Fibroblast of skin of right quadriceps (primary cell): ENCODE measurements at places on chromosomes 4 and X.

DNA sequence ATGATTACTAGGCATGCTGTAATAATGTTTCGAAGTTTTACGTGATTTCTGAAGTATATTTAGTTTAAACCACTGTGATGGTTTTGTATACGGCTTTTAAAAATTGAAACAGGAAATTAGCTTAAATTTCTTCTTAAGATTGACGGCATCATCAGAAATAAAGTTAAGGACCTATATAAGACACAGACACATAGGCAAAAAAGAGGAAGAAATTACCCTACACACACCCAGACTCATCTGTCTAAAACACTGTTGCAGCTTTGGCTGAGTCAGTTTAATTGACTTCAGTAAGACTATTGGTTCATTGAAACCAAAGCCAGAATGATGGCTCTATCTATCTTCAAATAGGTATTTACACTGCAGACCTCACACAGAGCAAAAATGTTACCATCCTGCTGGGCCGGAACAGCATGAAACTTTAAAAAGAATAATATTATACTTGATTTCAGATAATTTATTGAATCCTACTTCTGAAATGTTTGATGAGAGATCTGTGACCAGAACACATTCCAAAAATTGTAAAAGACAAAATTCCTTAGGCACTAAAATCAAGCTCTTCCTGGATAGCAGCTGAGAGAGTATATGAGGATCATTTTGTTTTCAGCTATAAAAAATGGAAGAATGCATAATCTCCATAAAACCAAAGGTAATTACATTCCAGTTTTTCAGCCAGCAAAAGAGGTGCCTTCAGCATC lies 4.5 kb downstream of the HHIP start:
- no peak for DNase-seq

GRCh38 chr4:37236165-37236564 lies 8.4 kb upstream of the NWD2 start:
- DNase-seq: no peak

DNA sequence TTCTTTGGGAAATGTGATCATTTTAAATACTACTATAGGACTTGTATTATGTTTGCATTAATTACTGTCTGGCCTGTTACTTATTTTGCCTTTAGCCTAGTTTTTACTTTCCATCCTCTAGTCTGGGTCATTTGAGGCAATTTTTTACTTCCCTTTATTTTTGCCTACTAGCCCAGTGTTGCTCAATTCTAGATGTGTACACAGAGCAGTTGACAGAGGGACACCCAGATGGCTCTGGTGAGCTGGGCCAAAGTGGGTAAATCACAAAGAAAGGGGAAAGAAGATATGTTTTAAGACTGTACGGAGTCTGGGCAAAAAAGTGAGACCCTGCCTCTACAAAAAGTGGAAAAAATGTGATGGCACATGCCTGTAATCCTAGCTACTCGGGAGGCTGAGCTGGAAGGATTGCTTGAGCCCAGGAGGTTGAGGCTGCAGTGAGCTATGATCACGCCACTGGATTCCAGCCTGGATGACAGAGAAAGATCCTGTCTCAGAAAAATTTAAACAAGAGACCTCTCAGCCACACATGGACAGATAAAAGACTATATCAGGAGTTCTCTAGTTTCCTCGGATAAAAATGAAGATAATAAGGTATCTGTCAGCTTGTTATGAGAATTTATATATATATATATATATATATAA lies 35.7 kb downstream of the APOO start:
- no peak for DNase-seq

- DNase-seq: peak; percentile 22
These were observed 62.8 kb downstream of the PPP3CA start for GRCh38 chr4:101284546-101284945.

DNA sequence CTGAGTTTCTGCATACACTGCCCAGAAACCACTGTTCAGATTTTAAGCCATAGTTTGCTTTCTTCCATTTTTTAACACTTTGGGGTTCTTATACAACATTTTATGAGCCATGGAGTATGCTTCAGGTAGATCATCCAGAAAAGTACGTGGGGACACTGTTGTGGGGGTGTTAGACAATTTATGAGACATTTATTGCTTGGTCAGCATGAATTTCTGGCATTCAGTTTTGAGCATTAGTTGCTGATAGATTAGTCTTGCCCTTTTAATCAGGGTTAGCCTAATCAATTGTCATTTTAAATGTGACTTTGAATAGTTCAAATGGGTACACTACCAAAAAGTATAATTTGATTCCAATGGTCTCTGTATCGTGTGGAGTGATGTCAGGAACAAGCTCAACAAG lies 434.9 kb downstream of the GPM6A start:
- DNase-seq: no peak

DNA sequence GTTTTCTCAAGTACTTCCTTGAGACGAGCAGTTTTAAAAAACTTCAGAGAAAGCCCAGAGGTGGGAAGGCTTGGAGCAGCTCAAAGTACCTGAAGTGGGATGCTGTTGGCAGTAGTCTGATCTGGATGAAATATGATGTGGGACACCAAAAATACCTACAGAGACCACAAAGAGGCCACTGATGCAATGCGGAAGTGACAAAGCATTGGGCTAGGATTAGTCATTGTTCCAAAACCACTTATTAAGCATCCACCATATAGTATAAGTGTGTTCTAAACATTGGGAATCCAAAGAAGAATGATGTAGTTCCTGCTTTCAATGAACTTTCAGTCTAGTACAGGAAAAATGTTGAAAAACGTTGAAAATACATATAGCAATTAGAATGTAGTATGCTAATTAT lies 386.1 kb upstream of the CNKSR2 start:
- DNase-seq: peak; percentile 61

DNA sequence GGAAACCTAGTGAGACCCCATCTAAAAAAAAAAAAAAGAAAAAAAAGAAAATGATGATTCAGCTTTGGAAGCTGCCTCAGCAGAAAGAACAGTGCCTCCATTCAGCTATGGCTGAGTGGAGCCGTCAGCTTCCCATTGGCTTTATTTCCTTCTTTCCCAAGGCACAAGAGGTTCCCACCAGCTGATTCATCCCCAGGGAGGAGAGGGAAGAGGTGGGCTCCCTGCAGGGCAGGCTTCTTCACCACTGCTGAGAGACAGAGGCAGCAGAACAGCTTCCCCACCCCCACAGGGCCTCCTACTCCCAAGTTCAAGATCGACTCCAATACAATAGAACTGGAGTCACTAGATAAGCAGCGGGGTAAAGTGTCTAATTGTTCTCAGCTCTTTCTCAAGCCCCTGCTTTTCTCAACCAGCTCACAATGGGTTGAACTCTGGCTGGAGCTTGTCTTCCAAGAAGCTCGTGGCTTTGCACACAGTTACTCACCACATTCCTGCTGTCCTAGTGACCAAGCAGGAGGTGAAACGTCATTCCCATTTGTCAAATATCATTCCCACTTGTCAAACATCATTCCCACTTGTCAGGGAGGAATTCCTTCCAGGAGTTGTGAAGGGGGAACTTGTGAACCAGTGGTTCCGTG lies 47.8 kb downstream of the FHDC1 start:
- DNase-seq: peak; percentile 64

DNA sequence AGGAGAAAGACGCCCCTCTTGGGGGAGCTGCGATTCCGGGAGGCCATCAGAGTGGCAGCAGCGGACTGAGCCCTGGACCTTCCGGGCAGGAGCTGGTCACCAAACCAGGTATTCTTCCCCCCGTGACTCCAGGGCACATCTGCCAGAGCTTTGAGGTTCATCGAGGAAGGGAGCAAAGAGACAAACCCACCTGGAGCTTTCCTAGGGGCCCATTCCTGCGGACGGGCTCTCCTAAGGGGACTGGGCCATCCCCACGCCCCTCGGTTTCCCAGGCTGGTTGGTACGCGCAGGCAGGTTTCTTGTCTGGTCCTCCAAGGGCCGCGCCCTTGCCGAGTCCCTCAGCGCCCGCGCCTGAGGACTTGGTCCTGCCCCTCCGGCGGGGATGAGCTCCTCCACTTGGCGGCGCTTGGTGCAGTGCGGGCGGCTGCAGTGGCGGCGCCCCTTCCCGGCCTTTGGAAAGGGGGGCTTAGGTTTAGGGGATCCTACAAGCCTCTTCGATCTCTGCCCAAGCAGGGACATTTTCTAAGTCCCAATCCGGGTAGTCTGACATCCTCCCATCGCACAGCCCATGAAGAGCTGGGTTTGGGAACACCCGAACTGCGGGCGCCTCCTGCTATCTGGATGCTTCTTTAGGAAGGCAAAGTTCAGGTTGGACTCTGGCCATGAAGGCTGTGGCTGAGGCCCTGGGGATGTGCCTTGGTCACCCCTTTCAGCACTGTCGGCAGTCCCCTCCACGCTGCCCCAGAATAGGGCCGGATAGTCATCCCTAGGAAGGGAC lies 538 bp downstream of the STBD1 start:
- peak; percentile 39 for DNase-seq

DNA sequence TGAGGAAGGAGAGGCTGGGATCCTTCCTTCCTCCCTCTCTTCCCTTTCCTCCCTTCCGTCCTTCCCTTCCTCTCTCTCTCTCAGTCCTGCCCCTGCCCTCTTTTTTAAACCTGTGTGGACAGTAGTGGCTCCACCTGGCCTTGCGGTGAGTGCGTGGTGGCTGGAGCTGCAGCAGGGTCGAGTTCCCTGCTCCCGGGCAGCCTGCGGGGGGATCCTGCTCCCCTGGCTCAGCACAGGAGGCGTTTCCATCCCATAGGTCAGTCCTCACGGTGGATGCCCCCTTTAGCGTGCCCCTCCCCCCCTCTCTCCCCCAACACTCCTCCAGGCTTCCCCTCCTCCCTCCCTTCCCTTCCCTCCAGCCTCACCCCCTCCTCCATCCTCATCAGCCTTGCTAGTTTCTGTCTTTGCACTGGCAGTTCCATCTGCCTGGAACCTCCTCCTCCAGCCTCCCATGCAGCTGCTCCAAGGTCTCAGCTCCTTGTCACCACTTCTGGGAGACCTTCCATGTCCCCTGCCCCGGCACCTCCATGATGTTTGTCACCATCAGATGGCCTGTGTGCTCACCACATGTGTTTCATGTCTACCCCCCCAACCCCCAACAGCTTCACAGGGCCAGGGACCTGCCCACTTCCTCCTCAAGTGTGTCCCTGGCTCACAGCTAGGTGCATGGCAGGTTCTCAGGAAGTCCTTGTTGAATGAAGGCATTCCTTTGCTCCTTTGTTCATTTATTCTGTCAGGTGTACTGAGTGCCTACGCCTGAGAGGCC lies 68.4 kb downstream of the PSAPL1 start:
- no peak for DNase-seq

DNA sequence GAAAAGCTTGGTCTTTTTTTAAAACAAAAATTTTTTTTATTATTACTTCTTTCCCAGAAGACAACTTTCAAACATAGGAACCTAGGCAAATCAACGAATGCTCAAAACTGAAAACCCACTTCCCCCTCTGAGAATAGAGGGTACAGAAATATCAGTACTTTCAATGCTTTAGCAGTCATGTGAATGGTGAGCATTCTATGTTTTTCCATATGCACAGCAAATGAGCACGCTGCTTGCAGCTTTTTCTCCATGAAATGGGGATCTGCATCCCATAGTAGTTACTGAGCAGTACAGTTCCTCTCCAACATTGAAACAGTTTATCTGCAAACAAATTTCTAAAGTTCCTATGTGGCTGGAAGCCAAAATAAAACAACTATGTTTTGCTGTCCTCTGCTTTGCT lies 108.4 kb upstream of the BMP2K start:
- no peak for DNase-seq

GRCh38 chr4:129335276-129335675 lies 239.3 kb downstream of the C4orf33 start:
- DNase-seq: no peak

- DNase-seq: peak; percentile 52
These were observed 920.4 kb upstream of the EPHA5 start for GRCh38 chr4:66590488-66591215.

DNA sequence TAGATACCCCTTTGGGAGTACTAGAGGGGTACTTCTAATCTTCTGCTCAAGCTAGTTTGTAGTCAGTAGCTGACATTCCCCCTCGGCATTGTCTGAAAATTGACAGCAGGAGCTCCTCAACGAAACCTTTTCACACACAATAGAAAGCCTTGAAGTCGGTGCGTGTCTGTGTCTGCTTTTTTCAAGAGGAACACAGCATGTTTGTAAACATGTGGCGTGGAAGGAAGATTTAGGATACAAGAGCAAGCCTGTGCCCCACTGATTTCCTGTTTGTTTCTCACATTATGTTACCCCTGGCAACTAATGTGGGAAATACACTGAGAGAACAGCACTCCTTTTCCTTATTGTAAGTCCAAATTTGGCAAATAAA lies 252.6 kb downstream of the ANKRD50 start:
- DNase-seq: peak; percentile 6

DNA sequence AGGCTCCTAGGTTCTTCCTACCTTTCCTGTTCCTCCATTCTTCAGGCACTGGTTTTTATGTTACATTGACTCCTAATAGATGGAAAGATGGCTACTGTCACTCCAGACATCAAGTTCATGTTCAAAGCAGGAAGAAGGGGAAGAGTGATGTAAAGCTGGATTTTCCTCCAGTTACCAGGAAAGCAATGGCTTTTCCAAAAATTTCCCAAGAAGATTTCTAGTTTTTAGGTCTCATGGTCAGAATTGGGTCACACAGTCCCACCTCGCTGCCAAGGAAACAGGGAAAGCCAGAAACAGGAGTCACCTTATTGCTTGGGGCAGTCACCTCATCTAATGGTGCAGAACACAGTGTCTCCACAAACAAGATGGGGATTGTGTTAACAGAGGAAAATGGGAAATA lies 21.5 kb downstream of the RXFP1 start:
- no peak for DNase-seq

DNA sequence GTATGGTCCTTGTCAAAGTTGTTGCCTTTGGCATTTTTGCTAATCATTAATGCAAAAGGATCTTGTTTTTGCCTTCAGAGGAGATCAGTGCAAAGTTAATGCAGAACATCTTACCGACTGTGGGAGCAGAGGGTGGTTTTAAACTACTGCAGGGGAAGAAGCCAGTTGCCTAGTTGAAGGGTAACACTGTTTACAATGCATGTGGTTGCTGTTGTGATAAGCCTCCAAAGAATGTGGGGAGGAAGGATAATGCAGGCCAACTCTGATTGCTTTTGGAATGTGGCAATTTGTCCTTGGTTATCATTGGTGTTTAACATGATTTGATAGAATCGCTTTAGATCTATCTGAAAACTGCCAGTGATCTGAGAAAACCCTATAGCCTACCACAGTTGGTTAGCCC lies 204.3 kb upstream of the TLL1 start:
- peak; percentile 9 for DNase-seq
